ENCODE measurements at places on chromosomes 1 and 21. TPM values are rescaled to one million over a fixed set of nuclear protein-coding genes. Genes with fewer than 3 reads are reported as not detected.

GRCh38 chr21:41567901-41568510 lies 60.0 kb upstream of the TMPRSS2 start:
- H3K36me3 ChIP-seq = no peaks in the 10 kb centered on the region
- DNase-seq = no peak
- H3K27ac ChIP-seq = no peak overlapping the region
- H3K4me3 ChIP-seq = no peak overlapping the region
- H3K4me1 ChIP-seq = no peaks in the 10 kb centered on the region
- H3K27me3 ChIP-seq = peaks cover 30% of the 10 kb centered on the region

DNA sequence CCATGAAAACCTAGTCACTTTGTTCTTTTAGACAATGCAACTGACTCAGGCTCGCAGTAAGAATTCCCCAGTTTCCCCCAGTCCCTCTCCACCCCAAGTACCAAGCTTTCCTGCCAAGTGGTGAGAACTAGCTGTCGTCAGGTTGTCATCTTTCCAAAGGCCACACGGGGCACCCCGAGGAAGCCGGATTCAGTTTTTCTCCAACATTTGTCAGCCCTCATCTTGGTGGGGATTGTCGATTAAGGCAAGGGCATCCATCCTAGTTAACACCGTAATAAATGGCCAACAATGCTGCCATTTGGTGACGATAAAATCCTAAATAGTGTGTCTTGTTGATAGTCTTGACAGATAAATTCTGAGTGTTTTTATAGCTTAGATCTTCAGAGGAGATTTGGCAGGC lies 55.9 kb upstream of the PROX1 start:
- no peaks in the 10 kb centered on the region for H3K27me3 ChIP-seq
- no peak for DNase-seq
- H3K4me1 ChIP-seq = no peaks in the 10 kb centered on the region
- H3K36me3 ChIP-seq = no peaks in the 10 kb centered on the region
- no peak overlapping the region for H3K27ac ChIP-seq

- no peaks in the 10 kb centered on the region for H3K4me1 ChIP-seq
- H3K27ac ChIP-seq = no peak overlapping the region
- no peak overlapping the region for H3K4me3 ChIP-seq
- H3K36me3 ChIP-seq = no peaks in the 10 kb centered on the region
- no peaks in the 10 kb centered on the region for H3K27me3 ChIP-seq
These were observed 239.3 kb downstream of the NRIP1 start for GRCh38 chr21:14825514-14825974.

GRCh38 chr1:1357871-1358432 lies 403 bp downstream of the MXRA8 start:
- H3K4me3 ChIP-seq = peak overlapping the region; percentile 33
- no peak for DNase-seq
- H3K27me3 ChIP-seq = no peaks in the 10 kb centered on the region

The LCE1B gene
- not detected for total RNA-seq

The RXFP4 gene
- total RNA-seq = not detected

The KIF21B gene
- total RNA-seq = 13.4 TPM

GRCh38 chr1:206890125-206891060 lies 6.8 kb upstream of the IL24 start:
- no peaks in the 10 kb centered on the region for H3K36me3 ChIP-seq
- peaks cover 12% of the 10 kb centered on the region for H3K4me1 ChIP-seq
- no peak overlapping the region for H3K4me3 ChIP-seq

The STXBP3 gene
- total RNA-seq = 32.5 TPM

Data from K562 (cell line).